Activated CD8-positive, alpha-beta memory T cell treated with anti-CD3 and anti-CD28 coated beads for 4 hours (primary cell): ENCODE measurements at places on chromosomes 16 and 17.

DNA sequence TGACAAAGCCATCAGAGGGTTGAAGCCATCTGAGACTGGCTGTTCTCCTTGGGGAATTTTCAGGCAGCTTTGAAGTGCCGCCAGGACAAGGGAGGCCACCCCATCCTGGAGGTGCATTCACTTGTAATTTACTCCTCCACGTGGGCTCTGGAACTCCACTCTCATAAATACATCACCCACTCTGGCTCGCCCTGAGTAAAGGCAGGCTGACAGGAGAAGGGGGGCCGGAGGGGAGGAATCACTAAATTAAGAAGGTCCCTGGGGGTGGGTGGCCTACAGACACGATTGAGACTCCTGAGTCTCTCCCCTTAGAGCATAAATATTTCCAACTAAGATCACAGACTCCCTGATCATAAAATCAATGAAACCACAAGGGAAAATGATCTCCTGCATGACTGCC is 56.3 kb upstream of the HNF1B start:
- DNase-seq = no peak

DNA sequence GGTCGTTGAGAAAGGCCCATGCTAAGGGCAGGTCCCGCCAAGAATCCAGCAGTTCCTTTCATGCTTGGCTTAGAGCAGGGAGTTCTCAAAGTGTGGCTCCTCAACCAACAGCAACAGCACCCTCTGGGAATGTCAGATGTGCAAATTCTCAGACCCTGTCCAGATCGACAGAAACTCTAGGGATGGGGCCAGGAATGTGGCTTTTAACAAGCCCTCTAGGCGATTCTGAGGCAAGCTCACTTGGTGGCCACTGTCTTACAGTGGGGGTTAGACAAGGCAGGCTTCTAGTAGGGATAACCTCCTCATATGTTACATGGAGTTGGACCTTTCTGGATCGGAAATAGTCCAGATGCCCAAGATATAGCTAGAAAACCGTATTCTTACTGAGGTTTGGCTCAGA is 144.8 kb downstream of the ZFHX3 start:
- no peak for DNase-seq

DNA sequence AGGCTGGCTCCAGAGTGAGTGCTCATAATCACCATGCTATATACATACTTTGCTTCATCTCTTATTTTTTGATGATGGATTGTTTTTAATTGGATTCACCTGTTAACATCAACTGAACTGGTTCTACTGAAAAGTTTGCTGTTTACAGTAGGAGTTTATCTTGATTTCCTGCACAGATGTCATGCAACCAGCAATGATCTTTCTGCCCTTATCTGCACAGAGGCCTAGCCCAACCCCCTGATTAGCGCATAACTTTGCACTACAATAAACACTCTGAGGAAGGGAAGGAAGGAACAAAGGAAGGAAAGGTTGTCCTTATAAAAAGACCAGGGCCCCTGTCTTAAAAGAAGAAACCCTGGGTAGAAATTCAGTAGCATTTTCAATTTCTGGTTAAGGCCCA is 152.9 kb downstream of the RGS9 start:
- no peak for DNase-seq

DNA sequence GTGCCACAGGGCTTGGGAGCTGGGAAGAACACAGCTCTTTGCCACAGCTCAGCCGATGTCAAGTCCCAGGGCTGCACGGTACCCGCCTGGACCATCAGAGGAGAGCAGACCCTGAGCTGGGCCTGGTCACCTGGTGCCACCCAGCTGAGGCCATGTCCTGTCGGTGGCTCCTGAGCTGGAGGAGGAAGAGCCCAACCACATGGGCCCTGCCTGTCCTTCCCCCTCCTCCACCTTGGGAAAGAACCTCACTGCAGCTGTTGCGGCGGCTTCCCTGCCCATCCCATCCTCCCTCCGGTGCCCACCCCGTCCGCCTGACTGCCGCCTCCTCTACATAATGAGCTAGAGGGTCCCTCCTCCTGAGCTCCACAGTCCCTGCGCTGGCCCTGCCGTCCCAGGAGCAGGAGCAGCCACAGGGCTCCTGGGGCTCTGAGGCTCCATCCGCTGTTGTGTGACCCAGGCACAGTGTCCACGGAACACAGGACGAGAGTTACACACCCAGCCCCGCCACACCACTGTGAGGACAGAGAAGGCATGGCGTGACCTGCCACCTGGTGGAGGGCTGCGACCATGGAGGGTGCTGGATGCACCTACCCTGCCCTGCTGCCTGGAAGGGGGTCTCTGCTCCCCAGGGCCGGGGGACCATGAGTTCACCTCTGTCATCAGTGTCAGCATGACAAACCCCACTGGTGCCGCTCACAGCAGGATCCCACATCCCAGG is 21.4 kb upstream of the CHMP6 start:
- DNase-seq = no peak

- DNase-seq = no peak
Observed at GRCh38 chr16:61580579-61580978, 455.7 kb downstream of the CDH8 start.

DNA sequence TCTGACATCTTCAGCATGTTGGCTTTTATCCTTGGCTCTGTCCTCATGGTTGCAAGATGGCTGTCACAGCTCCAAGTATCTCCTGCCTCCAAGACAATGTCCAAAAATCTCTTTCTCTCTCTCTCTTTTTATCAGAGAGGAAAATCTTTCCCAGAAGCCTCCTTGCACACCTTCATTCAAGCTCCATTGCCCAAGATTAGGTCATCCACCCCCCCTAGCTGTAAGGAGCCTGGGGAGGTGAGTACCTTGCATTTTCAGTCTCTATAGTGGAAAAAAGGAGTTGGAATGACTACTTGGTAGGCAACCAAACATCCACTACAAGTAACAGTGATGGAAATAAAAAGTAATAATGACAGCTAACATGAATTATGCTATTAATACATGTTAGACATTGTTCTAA is 22.0 kb upstream of the NSMCE1 start:
- DNase-seq = no peak

DNA sequence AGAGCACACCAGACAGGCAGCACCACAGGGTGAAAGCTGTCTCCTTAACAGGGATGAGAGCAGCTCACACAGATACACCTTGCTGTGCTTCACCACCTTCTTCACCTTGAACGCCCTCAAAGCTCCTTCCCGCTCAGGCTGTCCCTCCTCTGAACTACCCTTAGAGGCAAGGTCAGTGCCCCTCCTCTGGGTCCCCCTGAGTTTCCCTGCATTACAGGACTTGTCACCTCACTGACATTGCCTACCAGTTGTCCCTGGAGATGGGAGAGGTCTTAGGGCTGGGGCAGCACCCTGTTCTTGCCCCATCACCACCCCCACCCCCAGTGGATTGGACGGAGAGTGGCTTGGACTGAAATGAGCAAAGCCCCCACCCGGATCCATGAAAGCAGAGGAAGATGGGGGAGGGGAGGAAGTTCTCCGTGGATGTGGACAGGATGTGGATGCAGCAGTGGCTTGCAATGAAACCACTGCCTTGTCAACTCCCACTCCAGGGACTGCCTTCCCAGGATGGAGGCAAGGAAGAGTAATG is 73.2 kb upstream of the CDH5 start:
- no peak for DNase-seq

DNA sequence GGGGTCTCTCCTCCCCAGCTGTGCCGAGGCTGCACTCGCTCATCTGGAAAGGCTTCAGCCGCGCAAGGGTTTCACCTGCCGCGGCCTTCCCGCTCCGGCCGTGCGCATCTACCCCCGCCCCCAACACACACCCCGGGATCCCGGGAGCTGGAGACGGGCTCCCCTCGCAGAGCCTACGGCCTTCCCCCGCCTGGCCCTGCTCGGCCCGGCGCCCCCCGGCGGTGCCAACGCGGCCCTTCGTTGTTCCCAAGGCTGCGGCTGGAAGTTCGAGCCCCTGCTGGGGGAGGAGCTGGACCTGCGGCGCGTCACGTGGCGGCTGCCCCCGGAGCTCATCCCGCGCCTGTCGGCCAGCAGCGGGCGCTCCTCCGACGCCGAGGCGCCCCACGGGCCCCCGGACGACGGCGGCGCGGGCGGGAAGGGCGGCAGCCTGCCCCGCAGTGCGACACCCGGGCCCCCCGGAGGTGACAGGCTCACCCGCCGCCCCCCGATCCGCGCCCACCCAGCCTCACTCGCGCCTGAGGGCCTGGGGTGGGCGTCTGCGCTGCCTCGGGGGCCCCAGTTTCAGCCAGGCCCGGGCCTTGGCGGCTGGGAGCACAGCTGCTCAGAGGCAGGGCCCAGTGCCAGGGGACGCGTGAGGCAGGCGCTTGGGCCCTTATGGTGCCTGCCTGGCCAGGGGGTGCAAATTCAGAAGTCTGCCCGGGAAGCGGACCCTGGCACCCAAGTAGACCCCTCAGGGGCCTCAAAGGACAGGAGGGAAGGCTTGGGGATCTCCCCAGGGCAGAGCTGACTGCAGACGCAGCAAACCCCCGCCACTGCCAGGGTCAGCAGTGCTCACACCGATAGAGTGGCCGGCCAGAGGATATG is 11.2 kb downstream of the GALK1 start:
- DNase-seq = peak; percentile 55
